Cardiac muscle cell (in vitro differentiated cells and primary cell): ENCODE measurements at places on chromosomes 6 and 20. TPM values are rescaled to one million over a fixed set of nuclear protein-coding genes. Genes with fewer than 3 reads are reported as not detected.

The C6orf58 gene
- not detected in 2 replicates for total RNA-seq

GRCh38 chr6:111865049-111865585, 8.1 kb downstream of the FYN start:
- H3K4me1 ChIP-seq, result no peaks in the 10 kb centered on the region
- no peak overlapping the region for H3K4me3 ChIP-seq
- no peaks in the 10 kb centered on the region for H3K27me3 ChIP-seq

DNA sequence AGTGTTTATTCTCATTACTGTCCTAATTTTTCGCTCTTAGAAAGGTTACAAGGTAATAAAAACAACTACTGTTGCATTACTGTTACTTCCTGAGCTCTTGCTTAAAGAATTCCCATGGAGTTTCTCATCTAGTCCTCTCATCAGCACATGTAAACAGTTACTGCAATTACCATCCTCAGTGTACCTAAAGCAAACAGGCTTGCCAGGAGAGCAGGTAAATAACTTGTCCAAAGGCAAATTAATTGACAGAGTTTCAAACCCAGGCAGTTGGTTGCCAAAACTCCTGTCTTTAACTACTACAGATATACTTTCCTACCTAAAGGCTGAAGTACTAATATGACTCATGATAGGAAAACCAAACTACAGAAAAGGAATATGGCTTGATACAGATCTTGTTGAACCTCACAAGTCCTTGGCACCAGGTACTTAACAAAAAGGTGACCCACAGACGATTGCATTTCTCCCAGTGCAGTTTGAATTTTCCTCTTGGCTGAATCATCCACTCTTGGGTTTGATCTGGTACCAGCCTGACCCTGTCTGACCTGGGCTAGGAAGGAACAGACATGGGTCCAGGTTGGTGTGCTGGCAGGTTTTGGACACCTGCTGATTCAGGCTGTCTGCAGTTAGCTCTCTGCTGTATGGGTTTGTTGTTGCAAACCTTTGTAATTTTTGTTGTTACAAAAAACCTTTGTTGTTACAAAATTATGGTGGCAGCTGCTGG, 153.0 kb downstream of the CFAP61 start:
- no peak overlapping the region for H3K4me3 ChIP-seq
- H3K4me1 ChIP-seq, result peaks cover 15% of the 10 kb centered on the region
- H3K27me3 ChIP-seq, result no peaks in the 10 kb centered on the region
- DNase-seq, result no peak
- H3K27ac ChIP-seq, result no peak overlapping the region
- no peaks in the 10 kb centered on the region for H3K36me3 ChIP-seq

GRCh38 chr20:41587523-41587922, 30.7 kb downstream of the CHD6 start:
- H3K36me3 ChIP-seq, result no peaks in the 10 kb centered on the region
- no peak for DNase-seq
- H3K27ac ChIP-seq, result no peak overlapping the region
- no peaks in the 10 kb centered on the region for H3K27me3 ChIP-seq
- H3K4me3 ChIP-seq, result no peak overlapping the region
- H3K4me1 ChIP-seq, result no peaks in the 10 kb centered on the region
